ENCODE measurements at places on chromosomes 2 and 18. TPM values are rescaled to one million over a fixed set of nuclear protein-coding genes. Genes with fewer than 3 reads are reported as not detected.

DNA sequence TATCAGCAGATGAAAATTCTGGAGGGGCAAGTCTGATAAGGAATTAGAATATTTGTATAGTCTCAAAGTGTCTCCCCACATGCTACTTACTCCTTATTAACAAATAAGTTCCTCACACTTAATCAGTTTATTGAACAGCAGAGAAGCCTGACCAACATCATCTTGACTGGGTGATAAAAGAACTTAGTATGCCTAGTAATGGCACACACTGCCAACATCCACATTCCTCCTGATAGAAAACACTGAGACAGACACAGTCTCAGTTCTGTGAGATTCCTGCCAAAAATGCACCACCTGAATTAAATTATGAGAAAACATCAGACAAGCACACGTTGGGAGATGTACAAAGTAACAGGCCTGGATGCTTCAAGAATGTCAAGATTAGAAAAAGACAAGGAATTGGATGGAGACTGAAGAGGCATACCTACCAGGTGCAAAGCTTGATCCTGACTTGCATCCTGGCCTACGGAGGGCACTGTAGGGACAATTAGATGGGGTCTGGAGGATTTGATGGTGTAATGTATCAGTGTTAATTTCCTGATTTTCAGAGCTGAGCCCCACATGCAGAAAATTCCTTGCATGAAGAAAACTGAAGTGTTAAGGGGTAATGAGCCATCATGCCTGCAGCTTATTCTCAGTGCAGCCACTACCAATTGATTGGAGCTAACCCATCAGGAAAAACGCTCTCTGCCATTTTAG lies 200.4 kb upstream of the SH3BP4 start:
- no peak for DNase-seq

DNA sequence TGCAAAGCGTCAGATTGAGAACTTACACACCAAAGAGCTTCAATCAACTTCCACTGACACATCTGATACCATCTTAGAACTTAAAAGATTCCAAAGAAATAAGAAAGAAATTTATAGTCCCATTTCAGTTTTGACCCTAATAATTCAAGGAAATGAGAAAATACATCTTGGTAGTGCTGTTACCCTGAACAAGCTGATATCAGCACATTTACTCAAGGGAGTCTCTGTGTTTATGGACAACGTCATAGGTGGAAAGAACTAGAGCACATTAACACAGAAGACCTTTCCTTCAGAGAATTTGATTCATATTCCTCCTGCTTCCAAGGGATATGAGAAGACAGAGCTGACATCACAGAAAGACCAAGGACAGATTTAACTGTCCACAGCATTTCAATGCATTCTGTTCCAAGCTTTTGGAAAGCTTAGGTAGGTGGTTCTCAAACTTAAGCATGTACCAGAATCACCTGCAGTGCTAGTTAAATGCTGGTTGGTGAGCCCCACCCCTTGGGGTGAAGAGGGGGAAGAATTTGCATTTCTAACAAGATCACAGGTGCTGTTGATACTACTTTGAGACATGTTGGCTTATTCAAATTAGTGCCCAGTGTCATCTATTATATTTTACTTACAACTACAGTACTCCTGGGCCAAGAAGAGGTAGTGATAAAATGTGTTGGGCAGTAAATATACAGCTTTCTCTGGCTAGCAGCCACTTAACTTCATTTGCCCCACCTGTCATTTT lies 59.8 kb downstream of the LDAH start:
- DNase-seq: no peak

DNA sequence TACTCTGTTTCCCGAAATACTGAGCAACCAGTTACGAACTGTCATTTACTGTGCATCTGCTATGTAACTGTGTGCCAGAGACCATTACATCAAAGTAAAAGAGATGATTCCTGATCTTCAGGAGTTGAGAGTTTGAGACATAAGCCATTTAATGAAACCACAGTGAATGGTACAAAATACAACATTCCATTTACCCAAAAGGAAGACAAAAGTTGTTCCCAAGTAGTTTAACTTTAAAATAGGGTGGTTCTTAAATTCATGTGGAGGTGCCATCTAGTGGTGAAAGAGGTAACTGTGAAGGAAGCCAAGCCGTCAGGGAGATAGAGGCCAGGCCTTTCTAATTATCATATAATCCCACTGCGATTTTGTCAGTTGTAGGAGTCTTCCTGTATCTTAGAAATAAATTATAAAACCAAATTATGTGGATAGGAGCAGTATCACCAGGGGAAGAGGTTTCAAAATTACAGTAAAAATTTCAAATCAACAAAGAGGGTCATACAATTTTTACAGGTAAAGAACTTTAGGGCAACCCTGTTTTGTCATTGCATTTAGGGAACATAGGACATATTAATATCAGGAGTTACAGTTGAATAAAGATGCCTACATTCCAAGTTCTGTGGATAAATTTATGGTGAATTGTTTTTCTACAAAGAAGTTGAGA lies 67.7 kb downstream of the EPAS1 start:
- no peak for DNase-seq

DNA sequence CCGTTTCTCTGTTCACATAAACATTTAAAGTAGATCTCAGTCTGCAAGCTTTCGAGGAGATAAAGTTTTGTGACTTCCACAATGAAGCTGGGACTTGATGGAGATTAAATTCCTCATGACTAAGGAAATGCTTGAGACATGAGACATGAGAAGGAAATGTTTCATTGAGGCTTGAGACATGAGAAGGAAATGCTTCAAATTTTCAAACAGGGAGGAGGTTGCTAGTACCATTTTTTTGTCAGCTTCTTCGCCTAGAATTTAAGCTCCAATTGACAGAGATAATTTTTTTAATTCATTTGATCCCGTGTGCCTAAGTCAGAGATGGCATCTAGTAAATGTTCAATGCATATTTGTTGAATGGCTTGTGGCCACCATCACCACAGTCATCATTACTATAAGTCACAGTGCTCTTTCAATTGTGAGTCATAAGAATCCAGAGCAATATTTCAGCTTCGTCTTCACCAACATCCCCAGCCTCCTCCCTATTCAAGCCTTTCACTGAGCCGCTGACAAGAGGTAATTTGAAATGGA lies 543 bp upstream of the MARCHF4 start:
- DNase-seq: no peak

- DNase-seq: no peak
These were observed 37.1 kb downstream of the FAM161A start for GRCh38 chr2:61816480-61817355.

DNA sequence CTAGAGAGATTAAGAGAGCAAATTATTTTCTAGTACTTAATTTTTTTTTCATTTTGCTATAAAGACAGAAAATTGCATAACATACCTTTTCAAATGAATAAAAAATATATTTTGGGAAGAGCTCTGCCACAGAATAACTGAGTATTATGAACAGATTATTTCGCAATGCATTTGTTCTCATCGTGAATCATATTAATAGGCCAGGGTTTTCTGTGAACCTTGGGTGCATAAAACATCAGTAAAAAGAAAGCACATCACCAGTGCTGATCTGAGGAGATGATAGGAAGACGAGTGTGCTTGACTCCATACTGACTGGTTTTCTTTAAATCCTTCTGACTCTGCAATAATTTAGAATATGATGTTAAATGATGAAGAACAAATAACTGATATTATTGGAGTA lies 409.1 kb downstream of the CPS1 start:
- DNase-seq: no peak

GRCh38 chr18:11741505-11742145 lies 52.6 kb downstream of the GNAL start:
- no peak for DNase-seq

DNA sequence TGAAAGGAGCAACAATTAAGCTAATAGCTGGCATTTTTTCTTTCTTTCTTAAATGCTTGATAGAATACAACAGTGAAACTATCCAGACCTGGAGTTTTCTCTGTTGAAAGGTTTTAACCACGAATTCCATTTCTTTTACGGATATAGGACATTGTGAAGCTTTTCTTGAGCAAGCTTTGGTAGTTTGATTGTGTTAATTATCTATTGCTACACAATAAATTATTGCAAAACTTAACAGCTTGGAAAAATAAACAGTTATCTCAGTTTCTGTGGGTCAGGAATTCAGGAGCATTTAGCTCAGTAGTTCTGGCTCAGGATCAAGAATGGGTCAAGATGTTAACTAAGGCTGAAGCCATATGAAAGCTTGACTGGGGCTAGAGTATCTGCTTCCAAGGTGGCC lies 11.7 kb downstream of the PHOSPHO2 start:
- no peak for DNase-seq

DNA sequence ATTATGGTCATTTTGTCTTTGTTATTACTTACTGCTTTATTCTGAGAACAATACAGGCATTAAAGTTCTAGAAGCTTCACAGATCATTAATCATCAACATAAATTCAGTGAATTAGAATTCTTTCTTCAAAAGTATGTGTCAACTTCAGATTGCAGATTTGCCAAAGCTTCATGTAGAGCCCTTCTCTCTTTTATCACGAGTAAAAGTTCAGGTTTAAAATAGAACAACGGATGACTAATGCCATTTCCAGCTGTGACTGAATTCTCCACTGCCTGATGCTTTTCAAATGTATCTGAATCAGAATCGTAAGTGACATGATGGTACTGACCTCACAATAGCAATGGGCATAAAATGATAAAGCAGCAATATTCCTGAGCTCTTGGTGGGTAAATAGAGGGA lies 116.0 kb downstream of the ABCA12 start:
- no peak for DNase-seq

DNA sequence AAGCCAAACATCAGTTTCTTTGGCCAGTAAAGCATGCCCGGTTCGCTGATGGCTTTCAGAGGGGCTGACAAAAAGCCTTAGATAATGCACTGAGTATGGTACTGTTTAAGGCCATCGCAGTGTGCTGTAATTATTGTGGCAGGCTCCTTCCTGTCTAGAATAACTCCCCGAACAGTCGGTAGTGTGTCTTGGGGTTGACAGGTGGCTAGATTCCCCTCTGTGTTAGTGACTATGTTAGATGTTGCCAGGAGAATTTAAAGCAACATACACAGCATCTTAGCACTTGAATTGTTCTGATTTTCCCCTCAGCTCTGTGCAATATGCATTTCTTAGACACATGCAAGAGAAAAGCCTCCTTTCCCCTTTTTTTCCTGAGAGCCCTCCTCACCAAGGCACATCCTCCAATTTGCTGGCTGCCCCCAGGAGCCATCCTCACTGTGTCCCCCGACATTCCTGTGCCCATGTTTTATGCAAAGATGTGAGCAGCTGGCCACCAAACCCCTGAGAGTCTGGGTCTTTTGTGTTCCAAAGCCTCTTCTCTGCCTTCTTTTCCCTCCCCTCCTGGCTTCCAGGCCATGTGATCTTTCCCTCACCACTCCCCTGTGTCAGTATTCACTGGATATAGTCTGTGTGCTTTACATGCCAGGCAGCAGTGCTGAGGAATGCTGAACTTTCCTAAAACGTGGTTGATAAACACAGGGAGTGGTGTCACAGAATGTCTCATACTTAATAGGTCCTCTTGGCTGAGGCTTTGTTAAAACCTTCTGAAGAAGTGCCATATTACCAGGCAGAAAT lies 331.5 kb downstream of the HRH4 start:
- no peak for DNase-seq

DNA sequence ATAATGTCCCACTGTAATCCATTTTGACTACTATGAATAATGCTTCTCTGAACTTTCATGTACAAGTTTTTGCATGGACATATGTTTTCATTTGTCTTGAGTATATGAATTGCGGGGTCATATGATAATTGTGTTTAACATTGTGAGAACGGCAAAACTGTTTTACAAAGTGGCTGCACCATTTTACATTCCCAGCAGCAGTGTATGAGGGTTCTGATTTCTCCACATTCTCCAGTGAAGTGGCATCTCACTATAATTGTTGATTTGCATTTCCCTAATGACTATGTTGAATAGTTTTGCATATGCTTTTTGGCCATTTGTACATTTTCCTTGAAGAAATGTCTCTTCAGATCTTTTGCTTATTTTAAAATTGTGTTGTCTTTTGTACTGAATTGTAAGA lies 20.1 kb downstream of the NCOA1 start:
- no peak for DNase-seq

- no peak for DNase-seq
These were observed 85.4 kb upstream of the MYO3B start for GRCh38 chr2:170092436-170093060.

DNA sequence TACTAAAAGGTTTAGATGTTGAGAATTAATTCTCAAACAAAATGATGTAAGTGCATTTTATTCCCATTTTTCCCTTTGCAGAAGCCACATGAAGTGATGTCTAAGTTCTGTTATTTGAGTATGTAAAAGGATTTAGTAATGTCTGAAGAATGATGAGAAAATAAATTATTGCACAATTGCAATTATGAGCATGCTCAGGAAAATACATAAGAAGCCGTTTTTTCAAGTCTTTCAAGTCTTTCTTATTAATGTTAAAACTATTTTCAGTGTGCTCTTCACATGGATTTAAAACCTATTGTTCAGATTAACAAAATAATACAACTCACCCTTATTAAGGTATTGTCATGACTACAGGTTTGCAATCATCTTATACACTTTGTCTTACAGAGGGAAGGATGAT lies 331.4 kb upstream of the NETO1 start:
- no peak for DNase-seq

NAT8 gene
- not detected for total RNA-seq

SLC23A3 gene
- 0.50 TPM for total RNA-seq

MEP1B gene
- not detected for total RNA-seq

CNTNAP5 gene
- total RNA-seq: not detected

GAREM2 gene
- total RNA-seq: 4.8 TPM

CDCA7 gene
- total RNA-seq: 0.97 TPM

TMEM198 gene
- 3.2 TPM for total RNA-seq

STK11IP gene
- total RNA-seq: 12.4 TPM

CAPN14 gene
- total RNA-seq: 0.26 TPM

Measured in left cardiac atrium (tissue), 4 donors.